ENCODE measurements at places on chromosomes 11 and 22.

- DNase-seq: no peak
Measured at GRCh38 chr22:40410272-40410671, 39.9 kb downstream of the SGSM3 start.

GRCh38 chr11:9613118-9613829, 39.8 kb downstream of the WEE1 start:
- peak; percentile 91 for DNase-seq

- peak; percentile 41 for DNase-seq
Measured at GRCh38 chr11:63892228-63892627, 24.7 kb downstream of the RCOR2 start.

DNA sequence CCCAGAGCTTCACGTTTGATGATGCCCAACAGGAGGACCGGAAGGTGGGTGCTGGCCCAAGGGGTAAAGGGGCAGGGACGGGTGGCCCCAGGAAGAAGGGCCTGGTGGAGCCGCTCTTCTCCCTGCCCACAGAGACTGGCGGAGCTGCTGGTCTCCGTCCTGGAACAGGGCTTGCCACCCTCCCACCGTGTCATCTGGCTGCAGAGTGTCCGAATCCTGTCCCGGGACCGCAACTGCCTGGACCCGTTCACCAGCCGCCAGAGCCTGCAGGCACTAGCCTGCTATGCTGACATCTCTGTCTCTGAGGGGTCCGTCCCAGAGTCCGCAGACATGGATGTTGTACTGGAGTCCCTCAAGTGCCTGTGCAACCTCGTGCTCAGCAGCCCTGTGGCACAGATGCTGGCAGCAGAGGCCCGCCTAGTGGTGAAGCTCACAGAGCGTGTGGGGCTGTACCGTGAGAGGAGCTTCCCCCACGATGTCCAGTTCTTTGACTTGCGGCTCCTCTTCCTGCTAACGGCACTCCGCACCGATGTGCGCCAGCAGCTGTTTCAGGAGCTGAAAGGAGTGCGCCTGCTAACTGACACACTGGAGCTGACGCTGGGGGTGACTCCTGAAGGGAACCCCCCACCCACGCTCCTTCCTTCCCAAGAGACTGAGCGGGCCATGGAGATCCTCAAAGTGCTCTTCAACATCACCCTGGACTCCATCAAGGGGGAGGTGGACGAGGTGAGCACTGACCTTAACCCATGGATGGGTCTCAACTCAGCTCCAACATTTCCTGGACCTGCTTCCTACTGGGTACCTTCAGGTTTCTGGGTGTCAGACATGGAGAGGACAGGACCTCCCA, 2.0 kb downstream of the RIC8A start:
- DNase-seq: peak; percentile 19

- DNase-seq: no peak
Measured at GRCh38 chr11:55793321-55793720, 2.0 kb upstream of the OR5D14 start.

- no peak for DNase-seq
Measured at GRCh38 chr11:112623057-112623456, 338.2 kb upstream of the NCAM1 start.

- DNase-seq: peak; percentile 56
Measured at GRCh38 chr11:95296621-95297025, 65.6 kb upstream of the SESN3 start.

DNA sequence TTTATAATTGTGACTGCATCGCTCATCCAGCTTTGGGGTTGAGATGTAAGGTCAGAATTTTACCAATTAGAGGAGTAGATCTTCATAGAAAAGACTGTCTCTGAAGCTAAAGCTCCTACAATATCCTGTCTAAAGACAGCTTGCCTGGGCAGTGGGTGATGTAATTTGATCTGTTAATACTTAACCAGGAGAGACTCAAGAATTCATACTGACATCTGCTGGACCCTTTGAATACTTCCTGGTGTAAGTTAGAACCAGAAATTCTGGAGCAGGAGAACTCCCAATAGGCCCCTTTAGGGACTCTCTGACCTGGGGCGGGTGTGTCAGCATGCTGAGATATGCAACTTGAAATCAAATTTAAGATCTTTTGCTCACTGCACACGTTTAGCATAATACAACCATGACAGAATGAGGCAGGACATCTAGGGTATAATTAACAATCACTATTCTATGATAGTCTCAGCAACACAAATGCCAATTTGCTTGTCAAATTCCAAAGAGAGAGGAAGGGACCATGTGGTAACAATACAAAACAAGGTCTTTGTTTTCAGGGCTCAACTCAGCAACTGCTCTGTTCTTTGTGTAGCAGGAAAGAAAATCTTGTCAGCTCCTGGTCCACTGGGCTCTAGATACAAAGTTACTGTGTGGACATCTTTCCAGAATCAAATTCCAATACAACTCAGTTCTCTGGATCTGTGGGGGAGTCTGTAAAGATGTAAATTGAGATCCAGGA, 143.9 kb downstream of the INSC start:
- DNase-seq: no peak

DNA sequence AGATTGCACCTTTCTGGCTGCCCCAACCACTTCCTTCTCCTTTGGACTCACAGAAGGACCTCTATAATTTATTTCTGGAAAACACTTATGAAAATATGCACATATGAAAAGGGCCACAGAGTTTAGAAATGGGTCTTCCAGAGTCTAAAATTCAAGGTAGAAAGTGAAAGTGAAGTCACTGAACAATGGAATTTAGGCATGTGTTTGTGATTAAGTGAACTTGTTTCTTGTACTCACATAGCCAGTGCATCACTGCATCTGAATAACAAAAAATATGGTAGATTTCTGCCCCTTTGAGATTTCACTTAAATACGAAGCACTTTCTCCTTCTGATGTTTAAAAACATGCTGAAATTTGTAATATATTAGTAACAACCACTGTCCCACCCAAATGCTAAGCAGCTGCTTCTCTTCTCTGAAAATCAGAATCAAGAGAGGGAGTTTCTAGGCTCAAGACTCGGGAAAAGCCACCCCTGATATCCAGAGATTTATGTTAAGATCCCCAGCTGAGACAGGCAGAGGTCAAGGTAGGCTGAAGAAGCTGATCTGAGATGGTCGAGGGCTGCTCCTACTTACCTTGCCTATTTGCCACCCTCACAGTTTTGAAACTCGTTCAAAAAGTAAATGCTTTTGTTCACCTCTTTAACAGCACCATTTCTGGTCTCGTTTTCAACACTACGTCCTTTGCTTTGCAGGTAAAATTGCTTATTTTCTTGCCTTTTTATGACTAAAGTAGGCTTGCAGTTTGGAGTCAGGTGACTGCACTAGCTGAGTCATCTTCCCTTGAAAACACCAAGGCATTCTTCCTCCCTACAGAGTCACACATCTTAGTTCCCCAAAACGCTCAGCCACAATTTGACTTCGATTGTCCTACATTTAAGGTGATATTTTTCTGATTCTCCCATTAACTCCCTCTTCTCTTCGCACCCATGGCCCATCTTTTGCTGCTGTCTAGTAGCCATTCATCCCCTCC, at the start of gene XKR3:
XKR3 (minus strand) TSS at position 696 of the 972 bp plus-strand sequence. CDS start 17,338 bp downstream, outside the sequence.
- DNase-seq: peak; percentile 79

GRCh38 chr22:37379722-37380121, 47.6 kb downstream of the ELFN2 start:
- no peak for DNase-seq

DNA sequence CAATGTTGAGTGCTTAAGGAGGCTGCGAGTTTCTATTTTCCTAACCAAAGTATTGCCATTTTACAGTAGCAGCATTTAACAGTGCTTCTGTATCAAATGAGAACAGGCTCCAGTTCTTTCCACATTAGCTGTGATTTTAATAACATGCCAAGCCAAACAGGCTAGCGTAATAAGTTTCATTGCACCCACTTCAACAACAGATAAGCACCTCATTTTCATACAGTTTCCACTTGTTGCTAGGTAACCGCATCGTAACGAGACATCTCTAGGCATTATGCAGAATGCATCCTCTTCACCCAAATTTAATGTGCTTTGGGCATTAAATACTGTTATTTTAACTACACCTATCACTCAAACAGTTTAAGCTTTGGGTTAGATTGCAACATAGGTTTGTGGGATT, 79.0 kb downstream of the CADM1 start:
- DNase-seq: no peak

DNA sequence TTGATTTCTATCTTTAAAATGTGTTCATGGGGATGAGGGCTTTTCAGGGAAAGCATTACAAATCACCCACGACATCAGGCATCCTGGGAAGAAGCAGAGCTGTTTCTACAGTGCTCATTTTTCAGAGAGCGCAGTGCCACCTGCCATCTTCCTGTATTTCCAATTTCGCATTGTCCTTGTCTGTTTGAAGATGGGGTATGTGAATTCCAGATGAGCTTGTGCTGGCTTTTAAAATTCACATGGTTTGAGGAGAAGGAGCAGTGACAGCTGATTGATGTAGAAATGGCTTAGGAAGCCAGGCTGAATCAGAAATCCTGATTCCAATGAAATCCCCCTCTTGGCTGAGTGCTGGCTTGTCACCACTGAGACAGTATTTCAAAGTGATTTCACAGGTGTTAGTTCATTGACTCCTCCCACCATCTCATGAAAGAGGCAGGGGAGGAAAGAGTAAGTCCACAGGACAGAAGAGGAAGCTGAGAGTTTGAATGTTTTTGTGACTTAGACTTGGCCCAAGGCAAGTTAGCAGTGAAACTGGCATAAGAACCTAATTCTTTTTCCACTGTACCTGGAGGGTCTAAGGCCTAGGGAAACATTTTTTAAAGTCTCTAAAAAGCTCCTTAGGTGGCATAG, 344.6 kb upstream of the C11orf87 start:
- no peak for DNase-seq

GRCh38 chr11:122751292-122752070, 86.8 kb upstream of the CRTAM start:
- DNase-seq: no peak

DNA sequence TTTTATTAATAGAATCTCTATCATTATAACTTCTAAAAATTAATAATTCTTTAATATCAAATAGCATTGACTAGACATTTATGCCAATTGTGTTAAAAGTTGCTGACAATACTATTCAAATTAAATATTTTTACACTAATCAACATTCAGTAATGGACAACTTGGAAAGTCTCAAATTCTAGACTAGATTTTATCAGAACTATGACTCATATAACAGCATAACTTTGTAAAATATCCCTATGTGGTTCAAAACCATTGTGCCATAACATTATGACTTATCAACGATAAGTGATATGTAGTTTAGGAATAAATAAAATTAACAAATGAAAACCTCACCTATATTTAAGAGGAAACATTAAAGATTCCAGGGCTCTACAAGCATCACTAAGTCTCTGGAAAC, 291.8 kb downstream of the SBF2 start:
- no peak for DNase-seq

DNA sequence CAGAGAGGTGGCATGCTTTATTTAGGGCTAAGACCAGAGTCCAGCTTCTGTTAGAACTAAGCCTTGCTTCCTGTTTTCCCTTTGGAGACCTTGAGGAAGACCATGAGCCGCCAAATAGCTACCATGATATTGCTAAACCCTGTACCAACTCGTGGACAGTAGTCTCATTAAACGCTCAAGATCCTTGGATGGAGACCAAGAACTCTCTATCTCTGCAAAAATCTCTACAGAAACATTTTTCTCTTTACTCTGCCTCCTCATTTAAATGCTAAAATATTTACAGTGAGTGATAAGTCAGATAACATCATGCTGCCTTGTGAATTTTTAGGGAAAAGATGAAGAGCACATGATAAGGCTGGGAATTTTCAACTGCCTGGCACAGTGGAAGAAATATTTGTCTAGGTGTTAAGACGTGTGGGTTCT, 197.8 kb downstream of the MAML2 start:
- DNase-seq: no peak

DNA sequence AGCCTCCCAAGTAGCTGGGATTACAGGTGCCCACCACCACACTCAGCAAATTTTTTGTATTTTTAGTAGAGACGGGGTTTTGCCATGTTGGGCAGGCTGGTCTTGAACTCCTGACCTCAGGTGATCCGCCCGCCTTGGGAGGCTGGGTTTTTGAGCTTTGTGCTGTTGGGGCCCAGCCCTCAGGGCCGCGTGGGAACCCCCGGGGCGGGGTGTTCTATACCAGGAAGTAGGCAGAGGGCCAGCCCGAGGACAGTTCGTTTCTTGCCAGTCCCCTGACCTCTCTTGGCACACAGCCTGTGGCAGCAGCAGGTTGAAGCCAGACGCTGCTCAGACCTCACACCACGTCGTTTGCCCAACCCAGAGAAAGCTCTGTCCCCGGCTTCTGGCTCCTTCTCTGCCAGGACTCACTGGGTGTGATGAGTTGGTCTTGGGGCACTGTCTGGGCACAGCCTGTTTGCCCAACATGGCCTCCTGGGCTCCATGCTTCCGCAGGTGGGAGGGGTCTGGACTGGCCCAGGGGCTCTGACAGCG, 24.9 kb upstream of the CHKA start:
- peak; percentile 89 for DNase-seq

GRCh38 chr11:44997566-44997965, 46.9 kb upstream of the TP53I11 start:
- no peak for DNase-seq

GRCh38 chr11:1082346-1082727, 7.7 kb downstream of the MUC2 start:
- DNase-seq: no peak

- no peak for DNase-seq
Measured at GRCh38 chr11:77142091-77142975, 14.3 kb downstream of the MYO7A start.

DNA sequence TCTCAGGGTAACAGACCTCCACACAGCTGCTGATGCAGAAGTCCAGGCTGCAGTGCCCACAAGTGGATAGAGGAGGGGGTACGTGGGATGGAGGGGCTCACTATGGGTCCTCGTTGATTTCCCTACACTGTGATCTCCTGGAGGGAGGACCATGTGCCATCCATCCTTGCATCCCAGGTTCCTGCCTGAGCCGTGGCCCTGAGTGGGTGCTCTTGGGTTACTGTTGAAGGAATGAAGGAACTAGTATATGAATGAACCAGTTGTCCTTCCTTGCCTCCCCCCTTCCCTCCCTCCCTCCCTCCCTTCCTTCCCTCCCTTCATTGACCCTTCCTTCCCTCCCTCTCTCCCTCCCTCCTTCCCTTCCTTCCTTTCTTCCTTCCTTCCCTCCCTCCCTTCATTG, 15.4 kb downstream of the APOBEC3B start:
- no peak for DNase-seq

GRCh38 chr11:7421136-7421535, 64.2 kb upstream of the OLFML1 start:
- DNase-seq: no peak

DNA sequence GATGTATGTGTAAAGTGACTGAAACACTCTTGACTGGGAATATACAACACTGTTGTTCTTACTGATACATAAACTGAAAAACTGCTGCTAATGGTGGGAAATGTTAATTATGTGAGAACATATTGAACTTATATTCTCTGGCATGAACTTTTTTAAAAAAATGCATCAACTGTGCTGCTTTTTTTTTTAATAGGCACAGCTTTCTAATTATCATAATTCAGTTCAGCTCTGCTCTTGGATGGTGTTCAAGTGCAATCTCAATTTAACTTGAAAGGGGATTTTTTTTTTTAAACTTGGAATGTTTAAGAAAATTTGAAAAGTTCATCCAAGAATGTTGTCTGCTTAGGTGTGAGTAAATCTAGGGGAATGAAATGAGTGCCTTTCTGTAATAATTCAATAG, 5.2 kb downstream of the TEAD1 start:
- no peak for DNase-seq
